ENCODE measurements at places on chromosomes 3 and 15. TPM values are rescaled to one million over a fixed set of nuclear protein-coding genes. Genes with fewer than 3 reads are reported as not detected.

DNA sequence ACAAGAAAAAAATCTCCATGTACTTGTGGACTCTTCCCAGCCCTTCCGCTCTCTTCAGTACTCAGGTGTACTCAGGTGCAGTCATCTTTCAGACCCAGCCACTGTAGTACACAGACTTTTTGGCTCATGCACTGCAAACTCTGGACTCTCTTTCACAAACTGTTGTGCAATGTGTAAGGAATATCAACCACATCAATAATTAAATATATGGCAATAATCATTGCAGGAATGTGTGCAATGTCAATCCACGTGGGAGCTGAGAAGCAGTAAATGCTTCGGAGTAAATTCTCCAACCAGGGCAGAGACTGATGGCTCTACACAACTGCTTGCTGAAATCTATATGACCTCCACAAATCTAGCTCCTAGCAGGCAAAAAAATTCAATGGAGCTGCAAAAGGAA, 287.3 kb upstream of the COL8A1 start:
- no peaks in the 10 kb centered on the region for H3K36me3 ChIP-seq
- H3K27ac ChIP-seq = no peak overlapping the region
- no peak overlapping the region for H3K4me3 ChIP-seq
- H3K4me1 ChIP-seq = no peaks in the 10 kb centered on the region
- no peak for DNase-seq

- H3K36me3 ChIP-seq = peaks cover 35% of the 10 kb centered on the region
- DNase-seq = no peak
- no peak overlapping the region for H3K27ac ChIP-seq
- H3K4me1 ChIP-seq = no peaks in the 10 kb centered on the region
- no peak overlapping the region for H3K4me3 ChIP-seq
- no peaks in the 10 kb centered on the region for H3K27me3 ChIP-seq
Measured at GRCh38 chr3:170111147-170111771, 70.3 kb downstream of the PHC3 start.

DNA sequence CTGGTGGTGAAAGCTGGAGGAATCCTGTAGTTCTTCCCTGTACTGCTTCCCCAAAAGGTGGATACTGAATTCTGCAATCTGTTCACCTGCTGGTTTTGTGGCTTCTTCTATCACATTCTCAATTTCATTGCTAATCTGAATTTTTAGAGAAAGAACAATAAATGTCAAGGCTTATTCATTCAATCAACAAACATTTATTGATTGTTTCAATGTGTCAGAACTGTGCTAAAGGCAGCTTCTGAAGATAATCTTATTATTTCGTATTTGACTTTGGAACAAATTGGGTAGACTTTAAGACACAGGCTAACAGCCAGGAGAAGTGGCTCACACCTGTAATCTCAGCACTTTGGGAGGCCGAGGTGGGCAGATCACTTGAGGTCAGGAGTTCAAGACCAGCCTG, 46.8 kb downstream of the IMPG2 start:
- no peak for DNase-seq
- H3K4me3 ChIP-seq = no peak overlapping the region
- no peaks in the 10 kb centered on the region for H3K27me3 ChIP-seq
- no peaks in the 10 kb centered on the region for H3K4me1 ChIP-seq

DNA sequence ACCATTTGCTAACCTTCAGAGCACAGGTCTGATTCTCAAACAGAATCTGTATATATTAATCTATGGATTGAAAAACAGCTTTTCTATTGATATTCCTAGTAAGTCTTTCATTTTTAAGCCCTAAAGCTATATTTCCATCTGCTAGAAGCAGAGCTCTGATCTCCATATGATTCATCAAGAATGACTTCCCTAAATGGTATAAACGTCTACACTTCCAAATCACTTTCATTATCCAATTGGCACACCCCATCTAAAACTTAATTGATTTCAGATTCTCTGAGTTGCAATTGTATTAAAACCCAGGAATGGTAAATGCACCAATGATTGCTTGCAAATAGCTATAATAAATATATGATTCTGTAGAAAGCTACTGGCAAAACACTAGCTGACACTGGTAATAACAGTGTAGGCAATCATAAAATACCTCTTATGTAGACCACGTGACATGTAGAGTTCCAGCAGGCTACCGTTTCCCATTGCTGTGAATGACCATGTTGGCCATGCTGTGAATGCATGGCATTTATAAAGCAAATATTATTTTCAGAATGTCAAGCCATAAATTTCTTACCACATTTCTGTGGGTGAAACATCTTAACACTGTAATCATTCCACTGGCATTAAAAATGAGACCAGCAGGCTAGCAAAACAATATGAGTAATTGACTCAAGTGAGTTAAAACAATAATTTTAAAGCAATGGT, 226.0 kb downstream of the ZMAT3 start:
- no peak for DNase-seq
- no peaks in the 10 kb centered on the region for H3K27me3 ChIP-seq
- H3K4me1 ChIP-seq = no peaks in the 10 kb centered on the region
- no peak overlapping the region for H3K4me3 ChIP-seq
- H3K36me3 ChIP-seq = no peaks in the 10 kb centered on the region

ZCWPW2 gene
- not detected for total RNA-seq

FMN1 gene
- total RNA-seq = 0.05 TPM

DNA sequence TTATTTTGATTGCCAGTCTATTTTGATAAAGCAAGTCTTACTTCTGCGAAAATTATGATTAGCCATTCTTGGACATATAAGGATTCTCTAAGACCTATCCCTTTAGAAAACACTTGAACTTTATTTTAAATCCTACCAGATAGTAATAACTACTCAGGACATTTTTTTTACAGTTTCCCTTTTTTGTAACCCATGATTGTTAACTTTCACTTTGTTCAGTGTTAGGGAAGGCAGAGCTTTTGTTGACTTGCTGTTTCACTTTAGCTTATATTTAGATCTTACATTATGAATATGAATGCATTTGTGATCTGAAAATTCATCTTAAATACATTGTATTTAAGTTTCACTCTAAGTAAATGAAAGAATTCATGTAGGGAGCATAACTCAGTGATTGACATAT, 167.0 kb downstream of the AKAP13 start:
- no peak overlapping the region for H3K4me3 ChIP-seq
- no peak for DNase-seq
- H3K27me3 ChIP-seq = no peaks in the 10 kb centered on the region
- no peak overlapping the region for H3K27ac ChIP-seq

GHRL gene
- total RNA-seq = 1.4 TPM

CAMK1 gene
- total RNA-seq = 0.64 TPM

DNA sequence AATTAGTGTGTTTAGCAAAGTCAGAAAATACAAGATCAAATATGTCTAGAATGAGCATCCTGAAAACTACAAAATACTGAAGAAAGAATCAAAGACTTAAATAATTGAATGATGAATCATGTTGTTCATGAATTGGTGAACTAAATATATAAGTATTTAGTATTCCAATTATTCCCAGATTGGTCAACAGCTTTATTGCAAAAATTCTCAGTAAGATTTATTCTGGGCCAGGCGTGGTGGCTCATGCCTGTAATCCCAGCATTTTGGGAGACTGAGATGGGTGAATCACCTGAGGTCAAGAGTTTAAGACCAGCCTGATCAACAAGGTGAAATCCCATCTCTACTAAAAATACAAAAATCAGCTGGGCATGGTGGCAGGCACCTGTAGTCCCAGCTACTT, 250.0 kb upstream of the NECTIN3 start:
- H3K4me1 ChIP-seq = no peaks in the 10 kb centered on the region
- H3K27me3 ChIP-seq = no peaks in the 10 kb centered on the region
- H3K27ac ChIP-seq = no peak overlapping the region
- H3K4me3 ChIP-seq = no peak overlapping the region
- DNase-seq = no peak

- DNase-seq = no peak
- H3K4me1 ChIP-seq = no peaks in the 10 kb centered on the region
- H3K4me3 ChIP-seq = no peak overlapping the region
- no peaks in the 10 kb centered on the region for H3K27me3 ChIP-seq
- H3K27ac ChIP-seq = no peak overlapping the region
Measured at GRCh38 chr3:183275418-183275817, 22.4 kb downstream of the B3GNT5 start.

SI gene
- not detected for total RNA-seq

GOLGA6D gene
- not detected for total RNA-seq

- no peaks in the 10 kb centered on the region for H3K27me3 ChIP-seq
- no peak overlapping the region for H3K4me3 ChIP-seq
- DNase-seq = no peak
- no peaks in the 10 kb centered on the region for H3K4me1 ChIP-seq
- no peak overlapping the region for H3K27ac ChIP-seq
Measured at GRCh38 chr15:62119227-62119864, 45.7 kb downstream of the C2CD4B start.

CLSTN2 gene
- total RNA-seq = 0.05 TPM

- H3K4me1 ChIP-seq = no peaks in the 10 kb centered on the region
- no peak for DNase-seq
- no peak overlapping the region for H3K27ac ChIP-seq
- no peak overlapping the region for H3K4me3 ChIP-seq
- H3K36me3 ChIP-seq = no peaks in the 10 kb centered on the region
Measured at GRCh38 chr3:70150599-70150998, 151.1 kb downstream of the SAMMSON start.

DNA sequence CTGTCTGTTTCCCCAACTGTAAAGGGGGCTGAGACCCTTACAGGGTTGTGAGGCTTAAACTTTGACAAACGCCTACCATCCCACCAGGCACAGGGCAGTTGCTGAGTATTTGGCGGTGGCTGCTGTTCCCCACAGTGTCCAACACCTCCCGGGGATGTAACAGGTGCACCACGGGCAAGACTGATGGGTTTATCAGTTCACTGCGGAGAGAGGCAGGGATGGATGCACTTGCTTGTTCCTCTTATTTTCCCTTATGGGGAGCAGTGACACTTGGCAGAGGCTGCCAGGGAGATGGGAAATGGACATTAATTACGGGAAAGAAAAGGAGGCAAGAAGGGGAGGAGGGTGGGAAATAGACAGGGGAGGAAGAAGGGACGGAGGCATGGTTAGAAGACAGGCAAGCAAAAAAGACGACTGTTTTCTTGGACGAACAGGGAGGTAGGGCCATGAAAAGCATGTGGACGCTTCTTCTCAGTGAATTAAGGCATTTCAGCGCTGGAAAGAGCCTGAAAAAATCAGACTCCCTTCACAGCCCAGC, 16.6 kb upstream of the ADIPOQ start:
- no peaks in the 10 kb centered on the region for H3K36me3 ChIP-seq
- H3K4me3 ChIP-seq = no peak overlapping the region
- H3K27me3 ChIP-seq = peaks cover 14% of the 10 kb centered on the region
- no peaks in the 10 kb centered on the region for H3K4me1 ChIP-seq
- no peak for DNase-seq
- no peak overlapping the region for H3K27ac ChIP-seq

EOMES gene
- 5.5 TPM for total RNA-seq

DNA sequence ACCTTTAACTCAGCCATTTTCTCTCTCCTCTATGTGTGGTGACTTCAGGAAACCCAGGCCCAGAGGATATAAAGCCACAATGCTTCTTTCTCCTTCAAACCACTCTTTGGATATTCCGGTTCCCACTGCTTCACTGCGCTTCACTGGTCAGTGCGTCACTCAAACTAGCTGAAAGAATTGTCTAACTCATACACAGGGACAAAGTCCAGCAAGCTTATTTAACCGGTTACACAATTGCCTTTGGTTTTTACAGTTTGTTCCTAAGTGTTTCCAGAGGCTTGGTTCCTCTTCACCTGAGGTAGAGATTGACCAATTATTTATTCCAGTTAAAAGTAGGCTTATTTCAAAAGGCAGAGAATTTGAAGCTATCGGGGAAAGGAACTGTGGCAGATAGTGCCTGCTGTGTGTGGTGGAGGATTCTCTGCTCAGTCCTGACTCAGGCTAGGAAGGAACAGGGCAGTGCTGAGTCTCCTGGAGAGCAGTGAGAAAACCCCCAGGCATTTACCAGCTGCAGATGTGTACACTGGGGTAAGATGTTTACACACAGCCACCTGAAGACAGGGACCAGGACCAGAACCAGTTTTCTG, at the start of gene HGD:
HGD (minus strand) TSS at position 145 of the 587 bp plus-strand sequence; CDS start at position 17, 128 bp downstream.
- peaks cover 12% of the 10 kb centered on the region for H3K4me1 ChIP-seq
- no peak within 1 kb of the TSS for H3K27ac ChIP-seq
- no peaks in the 10 kb centered on the region for H3K27me3 ChIP-seq
- no peak within 1 kb of the TSS for H3K4me3 ChIP-seq

GRCh38 chr3:130656627-130657026, 90.0 kb downstream of the PIK3R4 start:
- H3K36me3 ChIP-seq = no peaks in the 10 kb centered on the region
- no peak overlapping the region for H3K4me3 ChIP-seq
- no peaks in the 10 kb centered on the region for H3K27me3 ChIP-seq
- DNase-seq = no peak
- H3K4me1 ChIP-seq = no peaks in the 10 kb centered on the region
- H3K27ac ChIP-seq = no peak overlapping the region

- H3K27me3 ChIP-seq = no peaks in the 10 kb centered on the region
- DNase-seq = no peak
- H3K36me3 ChIP-seq = no peaks in the 10 kb centered on the region
- no peak overlapping the region for H3K4me3 ChIP-seq
- no peak overlapping the region for H3K27ac ChIP-seq
- H3K4me1 ChIP-seq = no peaks in the 10 kb centered on the region
Measured at GRCh38 chr3:123475786-123476185, 26.9 kb upstream of the ADCY5 start.

GABRB3 gene
- 0.27 TPM for total RNA-seq

CPN2 gene
- total RNA-seq = not detected

DNA sequence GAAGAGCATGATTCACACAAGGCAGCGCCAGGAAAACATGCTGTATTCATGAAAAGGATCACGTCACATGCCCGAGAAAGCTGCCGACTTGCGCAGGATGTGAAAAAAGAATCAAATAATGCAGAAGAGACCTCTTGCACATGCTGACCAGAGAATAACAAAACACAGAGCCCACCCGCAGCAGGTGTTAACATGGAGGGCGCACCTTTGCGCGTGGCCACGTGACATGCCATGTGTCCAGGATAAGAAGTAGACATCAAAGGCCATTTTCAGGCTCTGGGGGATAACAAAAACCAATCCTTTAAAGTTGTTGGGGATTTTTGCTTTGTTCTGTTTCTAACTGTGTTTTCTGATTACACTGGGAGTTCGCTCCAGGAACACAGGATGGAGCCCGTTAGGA, 1332.8 kb downstream of the ZPLD1 start:
- no peaks in the 10 kb centered on the region for H3K4me1 ChIP-seq

DNA sequence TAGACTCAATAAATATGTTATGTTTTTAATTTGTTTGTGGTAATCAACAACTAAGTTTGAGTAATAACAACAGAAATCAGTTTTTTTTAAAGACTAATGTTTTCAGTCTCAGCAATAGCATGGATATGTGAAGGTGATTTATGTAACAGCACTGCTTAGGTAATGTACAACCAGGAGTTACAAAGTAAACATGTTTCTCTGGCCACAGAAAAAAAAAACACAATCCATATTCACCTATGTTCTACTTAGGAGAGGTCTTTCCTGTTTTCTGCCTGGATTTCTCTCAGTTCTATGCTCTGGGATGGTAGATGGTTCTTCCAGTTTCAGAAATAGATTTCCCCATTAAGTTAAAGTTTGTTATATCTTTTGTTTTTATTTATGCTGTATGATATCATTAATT, 579.4 kb downstream of the SI start:
- H3K36me3 ChIP-seq = no peaks in the 10 kb centered on the region
- H3K4me1 ChIP-seq = no peaks in the 10 kb centered on the region
- H3K27ac ChIP-seq = no peak overlapping the region
- no peak overlapping the region for H3K4me3 ChIP-seq

PPP1R14D gene
- not detected for total RNA-seq

GRCh38 chr15:58454950-58455401, 23.2 kb downstream of the LIPC start:
- H3K27me3 ChIP-seq = no peaks in the 10 kb centered on the region
- DNase-seq = no peak
- no peak overlapping the region for H3K27ac ChIP-seq
- no peak overlapping the region for H3K4me3 ChIP-seq

GRCh38 chr15:98778960-98779359, 130.6 kb downstream of the IGF1R start:
- H3K27me3 ChIP-seq = no peaks in the 10 kb centered on the region
- DNase-seq = no peak

All from GM12878 (cell line).